ENCODE measurements at places on chromosomes 6 and 20. TPM values are rescaled to one million over a fixed set of nuclear protein-coding genes. Genes with fewer than 3 reads are reported as not detected.

Gene CLPSL2
- total RNA-seq, result not detected

GRCh38 chr6:27800731-27801373 is 111.3 kb downstream of the OR2B2 start:
- DNase-seq, result no peak

Gene ZNF341
- total RNA-seq, result 0.99 TPM

GRCh38 chr20:23021541-23021940 is 13.6 kb upstream of the SSTR4 start:
- peak; percentile 2 for DNase-seq

DNA sequence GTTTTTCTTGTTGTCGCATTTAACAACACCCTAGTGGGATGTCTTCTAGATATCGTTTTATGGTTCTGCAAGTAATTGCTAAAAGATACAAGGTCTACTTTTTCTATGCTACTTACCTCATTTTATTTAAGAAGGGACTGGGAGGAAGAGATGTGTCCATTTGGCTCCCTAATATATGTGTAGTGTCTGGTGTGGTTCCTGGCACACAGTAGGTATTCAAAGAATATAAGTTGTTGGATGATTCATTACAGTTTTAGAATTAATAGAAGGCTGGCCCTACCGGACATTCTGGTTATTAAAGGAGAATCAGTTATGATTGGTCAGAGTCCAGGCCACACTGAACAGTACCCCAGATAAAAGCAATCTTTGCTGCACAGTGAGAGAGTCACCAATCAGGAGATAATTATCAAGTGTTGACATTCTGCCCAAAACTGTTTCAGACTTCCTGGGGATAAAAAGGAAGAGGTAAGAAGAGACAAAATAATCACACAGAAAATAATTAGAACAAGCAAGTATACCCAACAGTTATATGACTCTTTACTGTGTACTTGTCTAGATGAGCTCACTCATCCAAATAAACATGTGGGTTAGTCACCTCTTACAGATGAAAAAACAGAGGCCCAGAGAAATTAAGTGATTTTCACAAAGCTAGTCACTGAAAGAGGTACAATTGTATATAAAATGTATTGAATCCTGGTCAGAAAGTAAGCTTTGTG is 7.0 kb downstream of the TMEM244 start:
- peak; percentile 84 for DNase-seq

Gene SEMG1
- total RNA-seq, result not detected

DNA sequence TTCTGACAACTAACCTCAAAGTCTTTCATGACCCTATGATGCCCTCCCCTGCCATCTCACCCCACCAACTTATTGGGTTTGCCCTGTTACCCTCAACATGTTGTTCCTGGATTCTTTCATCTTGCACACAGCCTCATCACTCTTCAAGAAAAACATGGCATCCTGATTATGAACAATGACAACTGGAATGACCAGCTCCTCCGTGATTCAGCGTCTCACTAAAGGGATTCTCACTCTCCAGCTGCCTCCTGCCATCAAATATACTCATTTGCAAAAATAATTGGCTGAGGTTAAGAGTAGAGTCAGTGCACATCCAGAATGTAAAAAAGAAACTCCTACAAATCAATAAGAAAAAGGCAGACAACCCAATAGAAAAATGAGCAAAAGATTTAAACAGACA is 59.7 kb upstream of the MDGA1 start:
- no peak for DNase-seq

DNA sequence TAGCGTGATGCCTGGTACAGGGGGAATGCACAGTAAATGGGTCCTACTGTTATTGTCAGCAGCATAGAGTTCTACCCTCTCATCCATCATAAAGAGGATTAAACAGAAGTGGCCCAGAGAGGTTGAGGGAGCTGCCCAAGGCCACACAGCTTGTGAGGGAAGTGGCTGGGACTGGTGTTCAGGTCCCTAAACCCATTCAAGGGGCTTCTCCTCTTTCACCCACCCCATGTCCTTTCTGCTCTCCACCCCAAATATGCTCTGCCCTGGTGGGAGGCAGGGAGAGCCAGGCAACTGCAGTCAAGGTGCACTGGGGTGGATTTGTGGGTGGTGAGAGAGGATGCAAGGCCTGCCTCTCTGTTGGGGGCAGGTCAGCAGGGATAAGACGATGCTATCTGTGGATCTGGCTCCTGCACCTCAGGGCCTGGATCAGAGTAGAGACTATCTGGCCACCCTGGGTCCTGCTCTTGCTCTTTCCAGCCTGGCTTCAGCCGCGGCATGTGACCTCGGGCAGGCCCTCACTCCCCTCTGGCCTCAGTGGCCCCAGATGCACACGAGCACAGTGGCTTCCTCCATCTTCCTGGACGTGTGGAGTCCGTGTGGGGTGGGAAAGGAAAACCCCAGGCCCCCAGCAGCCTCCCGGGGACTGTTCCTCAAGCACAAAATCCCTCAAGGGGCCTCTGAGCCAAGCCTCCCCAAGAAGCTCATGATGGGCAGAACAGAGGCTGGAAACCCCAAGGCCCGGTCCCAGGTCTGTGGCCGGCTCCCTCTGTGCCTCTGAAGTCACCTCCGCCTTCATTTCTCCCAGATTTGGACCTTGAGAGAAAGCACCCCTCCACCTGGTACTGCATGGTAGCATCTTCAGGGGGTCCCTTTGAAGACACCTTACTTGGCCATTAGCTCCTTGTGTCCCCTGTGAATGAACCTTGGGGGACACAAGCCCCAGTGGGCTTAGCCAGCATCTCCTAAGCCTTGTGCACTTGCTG is 3.4 kb upstream of the BPIFB6 start:
- DNase-seq, result no peak

DNA sequence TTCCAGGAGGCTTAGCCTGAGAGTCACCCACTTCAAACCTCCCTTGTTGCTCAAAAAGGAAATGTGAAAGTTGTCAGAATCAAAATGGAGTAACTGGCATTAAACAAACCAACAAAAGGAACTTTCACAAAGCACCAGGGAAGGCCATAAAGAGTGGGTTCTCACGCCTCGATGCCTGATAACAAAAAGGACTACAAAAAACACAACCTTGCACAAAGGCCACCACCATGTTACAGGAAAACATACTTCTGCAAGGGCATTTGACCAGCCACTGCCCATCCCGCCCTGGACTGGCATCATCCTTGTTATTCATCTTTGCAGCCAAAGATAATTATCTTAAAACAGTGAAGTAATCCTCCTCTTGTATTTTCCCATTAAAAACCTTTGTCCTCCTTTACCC is 34.8 kb downstream of the RNASET2 start:
- DNase-seq, result no peak

GRCh38 chr6:160130729-160131484 is 9.3 kb downstream of the SLC22A1 start:
- DNase-seq, result no peak

DNA sequence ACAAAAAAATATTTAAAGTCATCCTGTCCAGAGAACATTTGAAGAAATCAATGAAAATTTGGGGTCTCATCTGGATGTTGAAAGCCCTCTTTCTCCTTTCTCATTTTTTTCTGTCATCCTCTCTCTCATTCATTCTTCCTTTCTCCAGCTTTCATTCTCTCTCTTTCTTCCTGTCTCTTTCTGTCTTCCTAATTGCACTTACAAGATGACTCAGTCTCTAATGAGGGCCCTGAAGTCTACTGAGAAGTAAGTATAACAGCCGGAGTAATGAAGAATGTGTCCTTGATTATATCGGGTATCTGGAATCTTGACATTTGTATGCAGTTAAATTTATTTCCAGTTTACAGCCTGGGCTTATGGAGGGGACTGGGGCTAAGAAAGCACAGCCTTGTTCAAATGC is 232.2 kb upstream of the SULF2 start:
- DNase-seq, result no peak

Gene TEAD3
- 9.6 TPM for total RNA-seq

DNA sequence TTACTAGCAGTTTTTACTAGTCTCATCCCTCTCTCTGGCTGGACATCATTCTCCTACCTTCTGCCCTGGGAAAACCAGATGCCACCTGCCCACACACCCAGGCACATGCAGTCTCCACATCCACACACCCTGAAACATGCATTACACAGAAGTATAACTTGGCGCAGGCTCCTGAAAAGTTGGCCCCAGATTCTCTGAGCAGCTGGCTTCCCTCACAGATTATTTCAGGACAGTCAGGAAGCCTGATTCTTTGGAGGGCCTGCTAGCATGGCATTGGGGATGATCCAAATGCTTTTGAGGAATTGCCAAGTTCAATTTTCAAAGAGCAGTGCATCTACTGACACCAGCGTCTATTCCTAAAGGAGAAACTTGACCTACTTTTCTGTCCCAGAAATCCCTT is 27.8 kb upstream of the KIF16B start:
- DNase-seq, result no peak

DNA sequence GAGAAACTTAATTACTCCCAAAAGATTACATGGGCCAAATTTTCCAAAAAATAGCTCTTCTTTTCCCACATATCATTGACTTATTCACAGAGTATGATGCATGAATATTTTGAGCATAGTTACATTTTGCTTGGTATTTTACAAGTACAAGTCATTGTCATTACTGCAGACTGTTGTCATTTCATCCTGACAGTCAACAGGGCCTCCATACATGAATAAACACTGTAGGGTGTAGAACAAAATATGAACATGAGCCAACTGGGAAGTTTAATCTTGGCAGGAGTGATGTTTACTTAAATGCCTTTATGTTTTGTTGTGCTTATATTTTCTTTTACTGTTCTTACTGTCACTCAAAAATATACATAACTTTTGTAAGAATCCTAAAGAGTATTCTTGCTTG is 340.7 kb downstream of the ADGRB3 start:
- no peak for DNase-seq

GRCh38 chr6:52546192-52546591 is 30.7 kb downstream of the TRAM2 start:
- DNase-seq, result no peak

DNA sequence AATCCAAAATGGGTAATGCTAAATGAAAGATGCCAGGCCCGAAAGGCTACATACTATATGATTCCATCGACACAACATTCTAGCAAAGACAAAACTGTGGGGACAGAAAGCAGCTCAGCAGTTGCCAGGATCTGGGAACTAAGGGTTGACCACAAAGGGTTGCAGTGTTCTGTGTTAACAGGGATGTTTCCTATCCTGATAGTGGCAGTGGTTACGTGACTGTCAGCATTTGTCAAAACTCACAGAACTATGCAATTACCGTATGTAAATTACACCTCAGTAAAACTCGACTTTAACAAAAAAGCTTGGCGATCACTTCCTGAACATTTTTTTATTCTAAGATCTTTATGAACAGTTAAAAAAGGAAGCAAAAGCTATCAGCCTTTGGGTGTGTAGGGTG is 83.9 kb downstream of the BANF2 start:
- DNase-seq, result no peak

DNA sequence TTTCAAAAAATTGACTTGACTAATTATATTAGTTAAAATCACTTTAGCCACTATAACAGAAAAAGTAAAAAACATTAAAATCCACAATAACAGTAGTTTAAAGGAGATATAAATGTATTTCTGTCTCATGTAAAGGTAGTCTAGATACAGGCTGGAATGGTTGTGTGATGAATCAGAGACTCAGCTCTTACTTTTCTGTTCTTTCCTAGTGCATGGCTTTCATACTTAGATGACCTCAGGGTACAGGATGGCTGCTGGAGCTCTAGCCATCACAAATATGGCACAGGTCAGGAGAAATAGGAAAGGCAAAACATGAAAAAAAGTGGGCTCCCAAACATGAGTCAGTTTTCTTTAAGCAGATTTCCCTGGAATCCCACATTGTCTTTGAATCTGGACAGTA is 157.7 kb upstream of the FLRT3 start:
- no peak for DNase-seq

DNA sequence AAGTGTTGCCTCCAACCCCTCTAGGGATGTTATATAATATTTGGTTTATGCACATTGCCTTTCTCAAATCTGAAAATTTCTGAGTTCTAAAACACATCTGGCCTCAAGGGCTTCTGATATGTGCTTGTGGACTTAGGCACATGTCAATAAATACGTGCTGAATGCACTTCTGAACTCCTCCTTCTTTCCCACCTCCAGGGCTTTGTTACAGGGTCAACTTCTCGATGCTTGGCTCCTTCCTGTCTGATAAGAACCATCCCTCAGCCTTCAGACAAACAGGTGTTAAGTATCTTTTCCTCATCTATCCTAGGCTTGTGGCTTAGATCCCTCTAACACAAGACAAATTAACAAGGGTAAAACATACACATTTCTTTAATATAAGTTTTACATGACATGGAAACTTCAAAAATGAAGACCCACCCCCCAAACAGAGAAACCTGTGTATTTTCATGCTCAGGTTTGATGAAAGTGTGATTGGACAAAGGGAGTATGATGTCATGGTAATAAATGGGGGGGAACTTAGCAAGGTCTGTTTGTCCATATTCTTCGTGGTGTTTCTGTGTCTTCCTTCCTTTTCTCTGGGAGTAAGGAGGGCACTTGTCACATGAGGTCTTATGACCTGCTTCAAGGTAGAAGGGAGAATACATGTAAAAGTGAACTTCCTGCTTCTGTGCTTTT is 326.9 kb downstream of the CD83 start:
- no peak for DNase-seq

DNA sequence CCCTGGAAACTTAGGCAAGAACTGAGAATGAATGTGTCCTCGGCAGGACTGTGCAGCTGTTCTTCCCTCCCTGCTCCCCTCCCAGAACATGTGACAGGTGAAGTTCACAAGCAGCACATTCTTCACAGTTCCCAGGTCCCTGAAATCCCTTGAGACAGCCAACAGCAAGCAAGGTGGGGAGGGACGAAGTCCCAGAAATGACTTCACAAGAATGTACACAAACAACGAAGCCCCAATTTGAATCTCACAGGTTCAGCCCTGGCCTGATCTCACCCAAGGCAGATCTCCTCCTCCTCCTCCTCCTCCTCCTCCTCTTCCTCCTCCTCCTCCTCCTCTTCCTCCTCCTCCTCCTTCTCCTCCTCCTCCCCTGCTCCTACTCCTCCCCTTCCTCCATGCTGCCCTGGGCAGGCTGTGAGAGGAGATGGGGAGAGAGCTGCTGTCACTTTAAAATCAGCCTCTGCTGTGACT is 32.4 kb downstream of the WRNIP1 start:
- no peak for DNase-seq

DNA sequence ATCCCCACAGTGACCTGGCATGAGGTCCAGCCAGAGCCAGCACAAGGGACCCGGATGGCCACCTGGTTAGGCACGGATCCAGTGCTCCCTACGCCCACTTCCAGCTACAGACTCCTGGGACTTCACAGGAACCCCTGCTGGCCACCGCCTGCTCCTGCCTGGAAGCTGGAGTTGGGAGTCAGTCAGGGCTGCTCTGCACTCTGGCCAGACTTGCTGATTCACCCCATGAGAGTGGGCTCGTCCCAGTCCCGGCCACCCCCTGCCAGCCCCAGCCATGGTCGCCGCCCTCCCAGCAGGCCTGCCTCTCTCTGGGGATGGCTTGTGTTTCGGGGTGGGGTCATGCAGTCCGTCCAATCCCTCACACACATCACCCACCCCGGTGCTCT is 125.8 kb downstream of the DLL1 start:
- no peak for DNase-seq

Gene TCF15
- not detected for total RNA-seq

GRCh38 chr6:158506601-158507000 is 53.3 kb upstream of the TMEM181 start:
- no peak for DNase-seq

Gene RNF39
- total RNA-seq, result not detected

GRCh38 chr6:127855542-127856159 is 45.2 kb downstream of the THEMIS start:
- no peak for DNase-seq

Measured in fibroblast of lung (primary cell).